ENCODE measurements at places on chromosomes 4 and X.

DNA sequence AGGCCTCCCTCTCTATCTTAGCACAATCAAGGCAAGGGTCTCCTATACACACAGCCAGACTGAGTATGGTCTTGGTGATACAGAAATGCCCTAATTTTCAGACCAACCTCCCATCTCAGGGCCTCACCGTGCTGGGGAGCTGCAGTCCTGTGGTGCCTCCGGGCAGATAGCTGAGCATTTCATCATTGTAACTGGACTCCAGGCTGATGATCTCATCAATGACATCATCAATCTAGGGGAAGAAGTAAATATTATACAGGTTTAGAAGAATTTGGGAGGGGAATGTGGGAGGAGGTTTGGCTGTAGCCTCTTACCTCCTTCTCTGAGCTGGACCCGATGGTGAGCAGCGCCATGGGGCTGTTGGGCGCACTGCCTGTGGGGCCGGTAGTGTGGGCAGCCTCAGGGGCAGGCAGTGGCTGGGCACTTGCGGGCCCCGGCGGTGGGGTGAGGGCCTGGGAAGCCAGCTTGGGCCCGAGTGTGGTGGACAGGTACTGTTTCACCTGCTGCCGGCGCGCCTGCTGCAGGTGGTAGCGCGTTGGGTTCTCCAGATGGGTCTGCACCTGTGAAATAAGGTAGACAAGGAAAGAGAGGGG is 5.2 kb downstream of the TFE3 start:
- no peak for DNase-seq

GRCh38 chr4:11005300-11005699 is 320.7 kb upstream of the CLNK start:
- no peak for DNase-seq

DNA sequence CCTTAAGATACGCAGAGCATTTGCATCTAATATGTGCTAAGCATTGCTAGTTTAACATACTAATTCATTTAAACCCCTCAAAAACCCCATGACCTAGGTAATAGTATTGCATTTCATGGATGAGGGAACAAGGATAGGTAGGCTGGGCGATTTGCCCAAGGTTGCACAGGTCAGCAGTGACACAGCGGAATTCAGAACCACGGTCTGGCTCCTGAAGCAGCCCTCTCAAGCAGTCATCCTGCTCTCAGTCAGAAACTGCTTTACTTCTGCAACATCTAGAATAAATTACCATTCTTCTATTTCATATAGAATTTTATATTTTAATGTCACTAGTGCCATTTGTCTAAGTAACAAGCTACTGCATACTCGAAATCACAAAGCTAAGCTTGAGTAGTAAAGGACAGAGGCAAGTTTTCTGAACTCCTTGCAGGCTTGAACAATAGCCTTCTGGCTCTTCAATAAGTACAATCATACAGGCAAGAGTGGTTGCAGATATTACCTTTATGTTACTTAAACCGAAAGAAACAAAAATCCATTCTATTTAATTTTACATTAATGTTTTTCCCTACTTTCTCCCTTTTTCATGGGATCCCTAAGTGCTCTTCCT is 555 bp upstream of the SPP1 start:
- no peak for DNase-seq

GRCh38 chrX:148611993-148612392 is 111.6 kb downstream of the AFF2 start:
- DNase-seq: no peak

DNA sequence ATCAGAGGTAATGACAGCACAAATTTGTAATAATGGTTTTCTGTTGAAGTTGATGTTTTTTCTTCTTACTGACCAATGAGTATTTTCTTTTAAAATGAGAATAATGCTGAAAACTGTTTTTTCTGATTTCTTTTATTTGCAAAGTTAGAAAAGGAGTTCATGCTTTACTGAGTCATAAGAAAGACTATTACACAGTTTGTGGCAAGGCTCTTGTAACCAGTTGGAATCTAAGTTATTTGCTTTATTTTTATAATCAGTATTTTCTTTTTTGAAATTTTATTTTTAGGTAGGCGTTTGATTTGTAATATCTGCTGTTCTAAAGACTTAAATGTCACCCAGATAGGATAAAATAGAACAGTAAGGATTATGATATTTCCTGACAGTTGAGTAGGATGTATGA is 25.5 kb downstream of the ANAPC4 start:
- DNase-seq: no peak

GRCh38 chr4:80926446-80926845 is 104.1 kb upstream of the BMP3 start:
- no peak for DNase-seq

DNA sequence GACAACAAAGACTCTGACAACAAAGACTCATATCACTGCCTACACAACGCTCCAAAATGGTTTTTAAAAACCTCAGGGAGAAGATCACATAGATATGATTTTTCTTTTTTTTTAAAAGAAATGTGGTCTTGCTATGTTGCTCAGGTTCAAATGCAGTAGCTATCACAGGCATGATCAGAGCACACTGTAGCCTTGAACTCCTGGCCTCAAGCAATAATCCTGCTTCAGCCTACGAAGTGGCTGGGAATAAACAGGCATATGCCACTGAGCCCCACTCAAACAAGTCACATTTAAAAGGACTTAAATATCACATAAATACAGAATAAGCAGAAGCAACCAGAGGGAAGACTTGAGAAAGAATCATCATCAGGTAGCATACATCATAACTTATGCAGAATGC is 14.7 kb downstream of the DHX15 start:
- DNase-seq: no peak

DNA sequence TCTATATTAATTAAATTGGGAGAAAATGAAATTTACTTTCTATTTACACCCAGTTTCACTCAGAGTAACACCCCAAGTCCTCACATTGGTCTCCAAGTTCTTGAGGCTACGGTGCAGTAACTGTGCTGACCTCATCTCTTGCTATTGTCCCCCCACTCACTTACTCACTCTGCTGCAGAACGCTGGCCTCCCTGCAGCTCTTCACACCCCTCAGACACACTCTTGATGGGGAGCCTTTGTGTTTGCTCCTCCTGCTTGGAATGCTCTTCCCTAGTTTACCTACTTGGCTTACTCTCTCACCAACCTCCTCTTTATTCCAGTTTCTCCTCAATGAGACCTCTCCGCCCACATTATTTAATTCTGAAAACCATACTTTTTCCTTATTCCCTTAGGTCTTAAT is 22.2 kb upstream of the SPARCL1 start:
- DNase-seq: no peak

DNA sequence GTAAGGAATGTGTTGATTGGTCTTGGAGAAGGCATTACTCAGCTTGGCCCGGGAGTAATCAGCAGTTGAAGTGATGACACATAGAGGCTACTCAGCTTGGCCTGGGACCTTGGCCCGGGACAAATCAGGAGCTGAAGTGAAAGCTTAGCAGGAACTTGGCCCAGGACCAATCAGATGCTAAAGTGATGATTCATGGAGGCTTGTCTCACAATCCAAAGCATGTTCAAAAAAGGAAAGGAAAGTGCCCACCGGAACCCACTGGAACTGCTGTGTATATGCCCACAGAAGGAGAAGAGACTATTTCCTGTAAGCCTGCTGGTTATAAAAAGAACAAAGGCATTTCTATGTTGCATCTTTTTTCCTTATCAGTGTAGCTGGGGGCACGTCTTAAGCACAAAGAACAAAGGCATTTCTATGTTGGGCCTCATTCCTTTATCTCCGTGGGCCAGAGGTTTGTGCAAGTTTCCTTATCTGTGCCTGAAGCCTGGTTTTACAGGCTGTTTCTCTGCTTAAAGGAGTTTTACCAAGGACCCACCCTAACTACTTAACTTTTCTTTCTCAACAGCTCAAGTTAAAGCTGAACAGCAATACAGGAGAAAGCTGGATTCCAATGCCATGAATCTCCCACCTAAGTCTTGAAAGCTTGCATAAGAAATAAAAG is 1176.7 kb downstream of the NLGN4X start:
- peak; percentile 3 for DNase-seq

DNA sequence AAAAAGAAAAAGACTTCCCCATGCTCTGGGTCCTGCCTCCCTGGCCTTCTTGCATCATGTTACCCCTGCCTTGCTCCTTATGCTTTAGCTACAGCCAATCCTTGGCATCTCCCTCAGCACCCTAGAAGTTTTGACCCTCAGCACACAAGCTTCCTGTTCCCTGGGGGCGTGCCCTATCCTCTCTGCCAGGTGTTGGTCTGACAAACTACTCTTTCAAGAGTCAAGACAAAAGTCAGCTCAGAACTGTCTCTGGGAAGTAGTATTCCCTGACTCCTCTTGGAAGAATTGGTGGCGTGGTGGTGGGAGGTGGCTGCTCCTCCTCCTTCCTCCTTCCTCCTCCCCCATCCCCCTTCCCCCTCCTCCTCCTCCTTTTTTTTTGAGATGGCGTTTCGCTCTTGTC is 41.0 kb downstream of the PRPS1 start:
- DNase-seq: no peak

DNA sequence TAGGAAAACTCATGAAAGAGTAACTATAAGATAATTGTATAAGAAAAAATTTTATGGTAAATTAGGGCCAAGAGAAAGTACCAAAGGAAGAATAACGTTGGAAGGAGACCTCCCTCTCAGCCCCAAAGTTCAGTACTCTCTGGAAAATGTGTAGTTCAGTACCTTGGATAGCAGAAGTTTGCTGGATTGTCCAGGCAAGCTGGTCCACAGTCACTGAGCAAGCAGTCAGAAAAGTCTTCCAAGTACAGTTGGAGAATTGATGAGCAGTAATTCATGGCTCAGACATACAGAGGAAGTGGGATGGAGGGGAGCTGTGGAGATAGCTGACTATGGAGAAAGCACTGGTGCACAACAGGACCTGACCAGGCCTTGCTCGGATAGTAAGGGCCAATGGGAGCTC is 598.2 kb upstream of the NDST4 start:
- no peak for DNase-seq

GRCh38 chr4:32191961-32192360 is 1471.8 kb downstream of the PCDH7 start:
- no peak for DNase-seq

DNA sequence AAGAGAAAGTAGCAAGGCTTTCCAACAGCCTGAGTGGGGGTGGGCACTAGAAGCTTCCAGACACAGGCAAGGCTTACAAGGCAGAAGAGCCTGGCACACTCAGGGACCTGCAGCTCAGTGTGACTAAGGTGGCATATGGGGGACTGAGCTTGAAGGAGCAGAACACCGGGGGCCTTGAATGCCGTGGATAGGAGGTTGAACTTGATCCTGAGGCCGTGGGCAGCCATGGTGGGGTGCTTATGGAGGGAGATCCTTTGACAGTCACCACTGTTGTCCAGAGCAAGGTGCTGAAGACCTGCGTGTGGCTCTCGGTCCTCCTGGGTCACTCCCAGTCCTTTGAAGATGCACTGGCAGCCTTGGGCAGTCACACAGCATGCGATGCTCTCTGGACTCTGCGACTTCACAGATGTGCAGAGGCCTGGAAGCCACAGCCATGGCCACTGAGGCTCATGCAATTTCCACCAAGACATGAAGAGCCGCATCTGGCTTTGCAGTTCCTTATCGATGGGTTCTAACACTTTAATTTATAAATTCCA is 18.3 kb downstream of the C4orf50 start:
- no peak for DNase-seq

- peak; percentile 2 for DNase-seq
These were observed 697 bp downstream of the ZNF280C start for GRCh38 chrX:130267956-130268448.

- no peak for DNase-seq
These were observed 14.1 kb upstream of the SLITRK2 start for GRCh38 chrX:145803508-145803907.

- DNase-seq: peak; percentile 15
These were observed 4.4 kb upstream of the FAT1 start for GRCh38 chr4:186727977-186728519.

GRCh38 chrX:41384051-41384705 is 50.2 kb downstream of the DDX3X start:
- DNase-seq: no peak

- no peak for DNase-seq
These were observed 19.2 kb downstream of the STIM2 start for GRCh38 chr4:26879805-26880204.

DNA sequence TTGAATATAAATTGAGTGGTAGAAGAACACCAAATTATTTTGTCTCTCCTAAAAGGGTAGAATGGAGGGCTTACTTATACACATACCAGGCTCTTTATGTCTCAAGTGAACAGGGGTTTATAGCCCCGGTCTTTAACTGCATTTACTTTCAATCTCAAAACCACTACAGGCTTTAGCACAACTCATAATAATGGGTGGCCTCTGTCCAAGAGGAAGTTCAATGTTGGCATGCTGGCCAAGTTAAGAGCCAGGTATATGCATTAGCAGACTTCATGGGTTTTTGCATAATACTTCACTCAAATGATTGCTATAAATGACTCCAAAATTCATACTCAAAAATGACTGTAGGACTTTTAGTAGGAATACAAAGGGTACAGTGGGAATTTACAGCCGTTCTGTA is 118.5 kb upstream of the OTUD4 start:
- DNase-seq: no peak

DNA sequence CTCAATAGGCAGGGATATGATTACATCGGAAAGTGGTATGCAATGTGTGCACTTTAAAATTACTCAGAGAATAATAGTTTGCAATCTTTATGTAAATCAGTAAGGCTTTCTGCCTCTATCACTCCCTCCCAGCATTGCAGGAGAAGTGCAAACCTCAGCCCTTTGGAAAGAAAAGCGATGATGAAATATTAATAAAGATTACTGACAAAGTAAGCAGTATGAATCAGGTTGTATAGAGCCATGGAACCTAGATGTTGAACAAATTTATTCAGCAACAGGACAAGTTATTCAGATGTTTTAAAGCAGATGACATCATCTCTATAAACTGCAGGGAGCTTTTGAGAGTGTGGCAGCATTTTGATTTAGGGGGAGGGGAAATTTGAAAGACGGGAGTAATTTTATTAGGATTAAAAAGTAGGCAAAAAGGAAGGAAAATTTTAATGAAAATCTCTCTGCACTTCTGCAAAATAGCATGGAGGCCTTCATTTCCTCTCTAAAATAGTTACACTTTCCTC is 631.7 kb upstream of the GRIA3 start:
- DNase-seq: no peak

- DNase-seq: no peak
These were observed 45.3 kb upstream of the PGRMC1 start for GRCh38 chrX:119190831-119191230.

DNA sequence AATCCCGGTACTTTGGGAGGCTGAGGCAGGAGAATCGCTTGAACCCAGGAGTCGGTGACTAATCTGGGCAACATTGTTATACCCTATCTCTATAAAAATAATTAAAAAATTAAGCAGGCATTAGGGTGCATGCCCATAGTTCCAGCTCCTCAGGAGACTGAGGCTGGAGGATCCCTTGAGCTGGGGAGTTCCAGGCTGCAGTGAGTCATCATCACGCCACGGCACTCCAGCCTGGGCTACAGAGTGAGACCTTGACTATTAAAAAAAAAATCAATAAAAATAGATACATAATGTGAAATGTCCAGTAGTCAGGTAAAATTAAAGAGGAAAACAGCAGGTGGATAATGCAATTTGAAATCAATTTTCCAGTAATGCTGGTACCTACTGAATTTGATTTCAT is 14.6 kb downstream of the ADGRL3 start:
- no peak for DNase-seq

DNA sequence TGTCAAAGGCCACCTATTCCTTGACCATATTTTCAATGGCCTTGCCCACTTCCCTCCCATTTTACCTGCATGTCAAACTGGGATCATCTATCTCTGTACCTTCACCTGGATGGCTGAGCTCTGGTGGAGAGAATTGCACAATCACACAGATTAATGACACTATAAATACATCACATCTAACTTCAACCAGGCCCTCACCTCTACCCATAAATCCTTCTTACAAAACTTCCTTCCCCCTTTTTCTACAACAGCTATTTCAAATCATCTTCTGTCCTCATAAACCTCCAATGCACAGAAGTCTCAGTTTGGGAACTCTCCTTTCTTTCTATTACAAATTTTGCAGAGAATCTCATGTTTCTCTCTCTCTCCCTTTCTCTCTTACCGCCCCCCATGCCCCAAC is 9.2 kb downstream of the PALLD start:
- DNase-seq: no peak

Measured in endothelial cell (in vitro differentiated cells).